ENCODE measurements at places on chromosomes 2 and 18. TPM values are rescaled to one million over a fixed set of nuclear protein-coding genes. Genes with fewer than 3 reads are reported as not detected.

CRYBA2 gene
- polyA plus RNA-seq = not detected

DCDC2C gene
- polyA plus RNA-seq = 0.91 TPM

COL5A2 gene
- polyA plus RNA-seq = 4.7 TPM

MTLN gene
- 104 TPM for polyA plus RNA-seq

FBXO48 gene
- 1.5 TPM for polyA plus RNA-seq

KCNJ3 gene
- polyA plus RNA-seq = 0.36 TPM

STPG4 gene
- polyA plus RNA-seq = not detected

EPB41L5 gene
- polyA plus RNA-seq = 12.5 TPM

ESPNL gene
- polyA plus RNA-seq = 1.6 TPM

IL1R1 gene
- 0.19 TPM for polyA plus RNA-seq

YWHAQ gene
- polyA plus RNA-seq = 244 TPM

PECR gene
- polyA plus RNA-seq = 15.9 TPM

SMYD1 gene
- 0.06 TPM for polyA plus RNA-seq

PPP1CB gene
- 30.7 TPM for polyA plus RNA-seq

CDKL4 gene
- polyA plus RNA-seq = not detected

SERPINB4 gene
- 0.36 TPM for polyA plus RNA-seq

TGFA gene
- 2.1 TPM for polyA plus RNA-seq

FAM110C gene
- polyA plus RNA-seq = 3.4 TPM

FKBP1B gene
- polyA plus RNA-seq = 151 TPM

SPRED2 gene
- 21.0 TPM for polyA plus RNA-seq

MROH2A gene
- not detected for polyA plus RNA-seq

BCL11A gene
- polyA plus RNA-seq = 12.2 TPM

AGAP1 gene
- polyA plus RNA-seq = 18.1 TPM

ILKAP gene
- polyA plus RNA-seq = 29.4 TPM

SNRNP27 gene
- polyA plus RNA-seq = 11.1 TPM
